ENCODE measurements at places on chromosomes 1 and 21. TPM values are rescaled to one million over a fixed set of nuclear protein-coding genes. Genes with fewer than 3 reads are reported as not detected.

Gene RIPK4
- total RNA-seq = 0.06 TPM

Gene PLA2G2D
- not detected for total RNA-seq

Gene MORN1
- total RNA-seq = 29.1 TPM

Gene DPT
- total RNA-seq = not detected

Gene FBLIM1
- total RNA-seq = 18.6 TPM

Gene SLAMF6
- not detected for total RNA-seq

Gene GRIK3
- not detected for total RNA-seq

Gene FAM167B
- total RNA-seq = not detected

Gene DCST1
- total RNA-seq = not detected

Gene RXFP4
- total RNA-seq = not detected

Gene LCE3D
- total RNA-seq = not detected

Gene PRELP
- not detected for total RNA-seq

Gene PTPN7
- total RNA-seq = not detected

Gene SRP9
- 452 TPM for total RNA-seq

Gene RGS8
- not detected for total RNA-seq

Gene C4BPB
- not detected for total RNA-seq

Gene C1orf146
- total RNA-seq = not detected

Gene F11R
- total RNA-seq = 47.6 TPM

Gene AKR7A3
- not detected for total RNA-seq

Gene OR2T29
- not detected for total RNA-seq

Gene CFAP74
- not detected for total RNA-seq

Gene CLCA4
- not detected for total RNA-seq

Gene ENO1
- 1,928 TPM for total RNA-seq

Gene CD48
- not detected for total RNA-seq

Gene GBP2
- total RNA-seq = not detected

Gene C1orf94
- not detected for total RNA-seq

Gene TATDN3
- 12.2 TPM for total RNA-seq

Gene CHD1L
- 76.5 TPM for total RNA-seq

Gene NPL
- not detected for total RNA-seq

Gene INSRR
- total RNA-seq = not detected

Gene CHI3L2
- not detected for total RNA-seq

Gene VHLL
- total RNA-seq = not detected
